ENCODE measurements at places on chromosomes 6 and 20.

DNA sequence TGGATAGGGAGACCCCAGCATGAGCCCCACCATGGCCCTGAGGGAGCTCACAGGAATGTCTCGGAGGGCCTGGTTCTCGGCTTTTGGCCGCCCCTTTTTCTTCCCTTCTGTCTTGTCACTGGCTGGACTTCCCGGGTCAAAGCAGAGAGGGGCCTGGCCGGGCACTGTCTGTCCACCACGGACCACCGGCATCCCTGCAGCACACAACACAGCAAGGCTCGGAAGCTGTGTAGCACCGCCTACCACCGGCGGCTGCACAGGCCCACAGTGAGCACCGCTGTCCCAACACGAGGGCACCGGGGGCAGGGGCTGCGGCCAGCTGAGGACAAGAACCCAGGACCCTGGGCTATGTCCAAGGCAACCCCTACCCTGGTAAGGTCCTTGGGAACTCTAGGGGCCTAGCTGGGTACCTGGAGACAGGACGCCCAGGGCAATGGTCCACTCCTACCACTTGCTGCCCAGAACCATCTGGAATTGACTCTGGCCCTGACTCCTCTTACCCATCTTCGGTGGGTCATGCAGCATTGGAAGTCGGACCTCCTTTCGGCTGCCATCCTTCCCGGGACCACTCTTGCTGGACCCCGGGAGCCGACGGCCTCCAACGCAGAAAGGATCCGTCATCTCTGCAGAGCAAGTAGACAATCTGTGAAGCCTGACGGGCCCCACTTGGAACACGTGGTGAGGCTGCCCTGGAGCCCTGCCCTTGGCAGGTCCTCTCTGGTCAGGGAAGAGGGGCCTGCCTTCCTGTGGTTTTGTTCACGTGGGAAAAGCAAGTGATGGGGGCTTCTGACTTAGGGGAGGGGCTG is 2.2 kb downstream of the ZNF512B start:
- DNase-seq, result no peak

DNA sequence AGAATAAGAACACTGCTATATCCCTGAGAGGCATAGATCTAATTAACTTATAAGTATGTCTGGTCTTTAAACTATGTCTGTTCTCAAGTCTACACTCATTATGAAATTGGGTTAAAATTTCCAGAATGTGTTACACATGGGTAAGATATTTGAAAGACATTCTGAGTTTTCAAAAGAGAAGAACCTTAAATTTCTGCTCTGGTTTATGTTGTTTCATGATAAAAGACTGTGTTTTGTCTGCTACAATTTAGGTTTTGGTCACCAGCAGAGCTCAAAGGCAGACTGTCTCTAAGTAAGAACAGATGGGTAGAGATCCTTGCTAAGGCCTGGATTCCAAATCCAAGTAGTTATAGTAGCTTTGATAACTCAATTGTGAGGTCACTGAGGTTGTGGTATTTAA is 6.0 kb downstream of the STMND1 start:
- DNase-seq, result no peak

DNA sequence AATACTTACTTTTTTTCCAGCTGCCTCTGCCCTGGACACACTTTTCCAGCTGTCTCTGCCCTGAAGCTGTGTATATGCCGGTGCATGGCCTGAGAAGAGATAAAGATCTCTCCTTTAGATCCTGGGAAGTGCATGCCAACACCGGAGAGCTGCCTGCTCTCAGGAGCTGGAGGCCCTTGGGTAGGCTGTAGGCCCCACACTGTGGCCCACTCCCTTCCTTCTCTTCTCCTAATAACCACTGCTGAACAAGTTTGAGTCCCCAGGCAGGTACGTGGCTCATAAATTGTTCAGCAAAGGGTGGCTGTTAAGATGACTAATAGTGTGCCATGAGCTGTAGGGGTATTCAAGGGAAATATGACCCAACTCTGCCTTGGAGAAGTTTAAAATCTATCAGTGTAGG is 102.5 kb downstream of the CD24 start:
- no peak for DNase-seq

DNA sequence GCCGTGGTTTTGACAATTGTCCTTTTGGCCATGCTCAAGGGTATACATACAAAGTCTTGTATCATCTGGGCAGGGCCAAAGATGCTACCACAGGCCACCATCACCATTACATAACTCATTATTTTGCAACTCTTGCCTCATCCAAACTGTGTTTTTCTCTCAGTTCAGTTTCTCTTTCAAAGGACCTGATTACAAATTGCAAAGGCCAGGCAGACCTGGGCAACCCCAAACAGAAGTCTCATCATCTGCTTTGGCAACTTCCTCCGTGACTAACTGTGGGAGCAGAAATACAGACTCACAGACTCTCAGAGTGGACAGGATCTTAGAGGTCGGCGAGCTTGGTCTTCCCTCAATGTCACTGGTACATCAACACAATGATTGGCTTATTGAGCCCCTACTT is 117.8 kb upstream of the NEDD9 start:
- no peak for DNase-seq

- no peak for DNase-seq
Observed at GRCh38 chr6:28224131-28225055, 682 bp upstream of the ZSCAN9 start.

GRCh38 chr6:17470202-17470937 is 77.0 kb downstream of the CAP2 start:
- DNase-seq, result no peak

Measured in NCI-H1694 (cell line).